ENCODE measurements at places on chromosomes 7 and 10. TPM values are rescaled to one million over a fixed set of nuclear protein-coding genes. Genes with fewer than 3 reads are reported as not detected.

- no peak for DNase-seq
Measured at GRCh38 chr10:34786464-34786863, 28.6 kb downstream of the PARD3 start.

DNA sequence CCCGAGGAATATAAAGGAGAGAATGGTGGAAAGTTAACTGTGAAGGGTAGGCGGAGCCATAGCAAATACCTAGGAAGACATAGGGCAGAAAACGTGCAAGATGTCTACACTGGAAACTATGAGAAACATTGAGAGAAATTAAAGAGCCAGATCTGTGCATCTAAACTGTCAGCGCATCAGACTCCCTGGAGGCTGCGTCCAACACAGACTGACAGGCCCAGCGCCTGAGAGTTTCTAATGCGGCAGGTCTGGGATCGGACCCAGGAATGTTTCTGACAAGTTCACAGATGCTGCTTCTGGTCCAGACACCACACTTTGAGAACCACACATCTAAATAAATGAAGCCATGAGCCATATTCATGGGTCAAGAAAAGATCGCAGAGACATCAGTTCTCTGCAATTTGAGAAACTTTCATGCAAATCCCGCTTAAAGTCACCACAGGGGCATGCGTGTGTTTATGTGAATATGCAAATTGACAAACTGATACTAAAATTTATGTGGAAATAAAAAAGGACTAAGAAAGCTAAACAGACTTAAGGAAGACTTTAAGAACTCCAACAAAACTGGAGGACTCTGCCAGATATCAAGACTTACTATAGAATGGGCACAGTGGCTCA is 38.8 kb downstream of the PROSER2 start:
- DNase-seq: no peak

- no peak for DNase-seq
Measured at GRCh38 chr10:89118091-89118490, 89.0 kb downstream of the CH25H start.

GRCh38 chr10:73161079-73161478 is 6.7 kb downstream of the ECD start:
- DNase-seq: no peak

- no peak for DNase-seq
Measured at GRCh38 chr7:6476596-6477317, 29.0 kb upstream of the DAGLB start.

GRCh38 chr7:19754521-19755116 is 18.8 kb downstream of the TMEM196 start:
- DNase-seq: peak; percentile 9

DNA sequence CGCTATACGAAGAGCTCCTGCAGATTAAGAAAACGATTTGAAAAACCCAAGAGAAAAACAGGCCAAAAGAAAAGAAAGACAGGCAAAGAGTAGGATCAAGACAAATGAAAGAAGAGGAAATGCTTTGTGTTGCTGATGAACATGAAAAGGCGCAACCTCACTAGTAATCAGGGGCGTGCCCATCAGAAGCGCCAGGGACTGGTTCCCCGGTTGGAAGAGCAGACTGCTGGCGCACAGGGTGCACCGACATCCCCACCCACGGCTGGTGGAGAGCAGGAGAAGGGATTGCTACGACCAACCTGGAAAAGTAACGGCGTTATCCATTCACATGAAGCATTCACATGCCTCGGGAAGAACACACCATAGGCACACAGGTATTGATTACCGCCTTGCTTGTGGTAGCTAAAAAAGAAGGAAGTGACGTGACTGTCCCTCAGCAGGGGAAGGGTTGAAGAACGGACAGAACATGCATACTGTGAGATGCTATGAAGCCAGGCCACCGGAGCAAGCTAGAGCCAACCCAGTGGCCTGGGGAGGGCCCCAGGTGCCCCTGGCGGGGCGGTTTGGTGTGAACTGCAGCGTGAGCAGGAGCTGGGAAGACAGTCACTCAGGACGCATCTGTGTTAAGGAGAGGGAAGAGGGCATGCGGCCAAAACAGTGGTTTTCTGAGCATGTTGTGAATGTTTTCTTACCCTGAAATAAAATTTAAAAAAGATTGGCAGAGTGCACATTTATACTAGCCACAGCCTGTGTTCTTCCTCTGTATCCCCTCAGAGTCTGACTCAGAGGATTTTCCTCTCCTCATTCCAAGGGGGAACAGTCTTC is 18.3 kb downstream of the AGAP3 start:
- no peak for DNase-seq

GRCh38 chr7:135333200-135333599 is 99.6 kb downstream of the STRA8 start:
- DNase-seq: no peak

- no peak for DNase-seq
Measured at GRCh38 chr10:74071157-74071556, 73.2 kb downstream of the VCL start.

- DNase-seq: peak; percentile 42
Measured at GRCh38 chr10:93816123-93816747, 58.5 kb downstream of the LGI1 start.

DNA sequence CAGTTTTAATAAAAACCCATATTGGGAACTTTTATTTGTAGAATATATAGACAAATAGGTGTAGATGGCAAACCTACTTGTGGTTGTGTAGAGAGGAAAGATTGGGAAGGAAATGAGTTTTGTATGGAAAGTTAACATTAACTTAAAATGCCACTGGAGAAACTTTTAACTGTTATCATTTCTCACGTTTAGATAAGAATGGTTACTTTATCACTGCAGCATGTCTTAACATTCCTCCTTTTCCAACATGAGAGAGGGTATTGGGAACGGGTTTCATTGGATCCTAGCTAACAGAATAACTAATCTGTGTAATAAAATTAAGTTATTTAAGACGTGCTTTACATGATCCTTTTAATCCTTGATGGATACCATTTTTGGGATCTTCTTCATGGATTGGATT is 1.8 kb downstream of the LUC7L2 start:
- no peak for DNase-seq

GRCh38 chr7:32879460-32879859 is 12.1 kb downstream of the KBTBD2 start:
- peak; percentile 6 for DNase-seq

GRCh38 chr10:49143249-49143648 is 9.4 kb upstream of the FAM170B start:
- no peak for DNase-seq

SLC26A5 gene
- polyA plus RNA-seq: not detected

RNF32 gene
- 0.03 TPM for polyA plus RNA-seq

SORCS1 gene
- 0.09 TPM for polyA plus RNA-seq

SDK1 gene
- polyA plus RNA-seq: not detected

CRYGN gene
- polyA plus RNA-seq: not detected

CUX1 gene
- 38.0 TPM for polyA plus RNA-seq

AMZ1 gene
- polyA plus RNA-seq: 0.14 TPM
